ENCODE measurements at places on chromosomes 7 and 10.
A peak's percentile ranks its signal among the peaks of the same experiment; 100 is the strongest.

GRCh38 chr7:67619175-67619574 is 622.5 kb downstream of the TYW1 start:
- no peaks in the 10 kb centered on the region for H3K4me1 ChIP-seq
- DNase-seq: no peak
- H3K36me3 ChIP-seq: no peaks in the 10 kb centered on the region
- no peak overlapping the region for H3K27ac ChIP-seq

- H3K36me3 ChIP-seq: no peaks in the 10 kb centered on the region
- no peaks in the 10 kb centered on the region for H3K27me3 ChIP-seq
- no peaks in the 10 kb centered on the region for H3K4me1 ChIP-seq
- DNase-seq: no peak
Observed at GRCh38 chr7:106692450-106693051, 31.6 kb upstream of the CCDC71L start.

- H3K36me3 ChIP-seq: no peaks in the 10 kb centered on the region
- no peak for DNase-seq
- H3K27me3 ChIP-seq: no peaks in the 10 kb centered on the region
- peak overlapping the region; percentile 47 for H3K4me3 ChIP-seq
- H3K4me1 ChIP-seq: peaks cover 60% of the 10 kb centered on the region
Observed at GRCh38 chr7:78769481-78770101, 683.9 kb downstream of the MAGI2 start.

GRCh38 chr7:35624299-35625186 is 70.4 kb downstream of the HERPUD2 start:
- no peaks in the 10 kb centered on the region for H3K27me3 ChIP-seq
- H3K36me3 ChIP-seq: peaks cover 9% of the 10 kb centered on the region
- no peaks in the 10 kb centered on the region for H3K4me1 ChIP-seq
- DNase-seq: no peak
- H3K27ac ChIP-seq: no peak overlapping the region

- H3K4me3 ChIP-seq: no peak overlapping the region
- no peak overlapping the region for H3K27ac ChIP-seq
- H3K4me1 ChIP-seq: peaks cover 18% of the 10 kb centered on the region
Observed at GRCh38 chr7:45031829-45032228, 31.8 kb downstream of the CCM2 start.

GRCh38 chr10:71621231-71622153 is 98.1 kb downstream of the C10orf105 start:
- H3K36me3 ChIP-seq: no peaks in the 10 kb centered on the region
- no peaks in the 10 kb centered on the region for H3K27me3 ChIP-seq
- no peak overlapping the region for H3K4me3 ChIP-seq
- peak; percentile 87 for DNase-seq

GRCh38 chr7:33193308-33193864 is 64.0 kb downstream of the BBS9 start:
- H3K4me1 ChIP-seq: no peaks in the 10 kb centered on the region
- no peaks in the 10 kb centered on the region for H3K36me3 ChIP-seq
- H3K27me3 ChIP-seq: no peaks in the 10 kb centered on the region
- no peak overlapping the region for H3K4me3 ChIP-seq
- H3K27ac ChIP-seq: no peak overlapping the region

DNA sequence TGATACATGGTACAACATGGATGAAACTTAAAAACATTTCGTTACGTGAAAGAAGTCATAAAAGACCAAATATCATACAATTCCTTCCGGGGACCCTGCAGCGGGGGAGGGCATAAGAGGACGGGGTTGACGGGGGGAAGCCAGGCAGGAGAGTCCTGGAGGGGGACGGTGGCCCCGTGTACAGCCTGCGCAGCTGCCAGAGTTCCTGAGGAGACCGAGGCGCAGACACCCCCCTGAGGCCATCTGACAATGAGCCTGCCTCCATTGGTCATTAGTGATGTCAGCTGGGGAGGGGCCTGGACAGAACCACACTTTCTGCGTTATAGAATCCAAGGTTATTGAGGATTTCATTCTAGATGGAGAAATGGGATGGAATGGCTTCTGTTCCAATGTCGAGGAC is 47.2 kb downstream of the PRKAG2 start:
- H3K4me1 ChIP-seq: no peaks in the 10 kb centered on the region
- peaks cover 4% of the 10 kb centered on the region for H3K27me3 ChIP-seq
- peaks cover 11% of the 10 kb centered on the region for H3K36me3 ChIP-seq
- no peak overlapping the region for H3K27ac ChIP-seq
- H3K4me3 ChIP-seq: no peak overlapping the region

GRCh38 chr7:83957333-83957732 is 237.3 kb downstream of the SEMA3A start:
- no peaks in the 10 kb centered on the region for H3K4me1 ChIP-seq
- H3K27ac ChIP-seq: no peak overlapping the region

DNA sequence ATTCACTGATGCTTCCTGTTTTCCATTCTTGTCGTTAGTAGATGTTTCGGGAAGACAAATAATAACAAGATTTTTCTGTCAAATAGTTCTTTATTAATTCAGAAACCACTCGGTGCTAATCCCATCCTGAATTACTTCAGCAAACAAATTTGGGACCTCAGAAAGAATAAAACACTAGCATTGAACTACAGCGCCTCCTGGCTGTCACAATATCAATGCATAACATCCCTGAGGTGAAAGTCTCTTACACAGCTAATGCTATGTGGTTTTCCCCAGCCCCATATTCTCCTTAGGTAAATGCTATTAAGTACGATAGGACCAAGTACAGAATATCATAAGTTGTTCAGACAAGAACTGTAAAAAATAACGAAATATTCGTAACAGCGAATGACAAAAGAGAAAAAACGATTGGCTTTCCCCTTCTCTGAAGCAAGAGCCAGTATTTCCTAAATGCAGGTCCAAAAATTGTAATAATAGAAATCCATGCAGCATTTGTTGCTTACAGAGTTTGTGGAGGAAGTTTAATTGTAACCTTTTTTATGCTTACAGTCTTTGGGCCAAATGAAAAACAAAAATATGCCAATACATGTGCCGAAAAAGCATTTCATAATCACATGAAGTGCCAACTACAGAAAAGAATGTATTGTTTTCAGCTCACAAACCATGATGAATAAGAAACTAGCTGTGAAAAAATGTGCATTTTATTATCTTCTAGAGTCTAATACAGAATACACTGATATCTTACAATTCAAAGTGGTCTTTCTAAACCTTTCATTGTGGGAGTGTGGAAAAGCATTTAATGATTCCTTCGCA is 47.3 kb downstream of the MYPN start:
- no peaks in the 10 kb centered on the region for H3K27me3 ChIP-seq
- H3K36me3 ChIP-seq: no peaks in the 10 kb centered on the region
- peak; percentile 72 for DNase-seq
- H3K4me1 ChIP-seq: peaks cover 8% of the 10 kb centered on the region
- H3K27ac ChIP-seq: no peak overlapping the region
